ENCODE measurements at places on chromosomes 16 and 17.

GRCh38 chr16:11408216-11408615 lies 63.0 kb downstream of the RMI2 start:
- no peak for DNase-seq

- no peak for DNase-seq
These were observed 14.1 kb downstream of the CCL4 start for GRCh38 chr17:36117505-36118382.

DNA sequence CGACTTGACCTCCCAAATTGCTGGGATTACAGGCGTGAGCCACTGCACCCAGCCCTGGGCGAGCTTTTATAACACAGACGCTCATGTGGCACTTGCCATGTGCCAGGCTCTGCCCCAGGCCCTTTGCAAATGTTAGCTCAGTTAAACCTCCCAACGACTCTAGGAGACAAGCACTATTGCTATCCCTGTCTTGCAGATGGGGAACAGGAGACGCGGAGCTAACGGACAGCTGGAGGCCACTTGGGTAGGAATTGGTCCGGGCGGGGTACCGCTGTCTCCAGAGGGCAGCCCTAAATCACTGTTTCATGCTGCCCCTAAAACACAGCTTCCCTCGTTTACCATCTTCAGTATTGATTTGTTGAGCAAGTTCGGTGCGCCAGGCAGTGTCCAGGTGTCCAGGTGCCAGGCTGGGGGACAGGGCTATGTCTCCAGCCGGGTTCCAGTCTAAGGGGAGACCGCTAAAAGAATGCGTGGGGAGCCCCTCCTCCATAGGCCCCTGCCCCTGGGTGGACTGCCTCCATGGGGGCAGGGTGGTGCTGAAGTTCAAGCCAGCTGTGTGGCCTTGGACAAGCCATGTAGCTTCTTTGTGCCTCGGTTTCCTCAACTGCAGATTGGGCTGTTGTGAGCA lies 23.7 kb downstream of the TMEM235 start:
- DNase-seq = no peak

- DNase-seq = no peak
These were observed 131.1 kb upstream of the TMEM97 start for GRCh38 chr17:28187931-28188330.

- no peak for DNase-seq
These were observed 6.1 kb downstream of the TVP23A start for GRCh38 chr16:10812312-10813098.

- no peak for DNase-seq
These were observed 41.5 kb downstream of the RPTOR start for GRCh38 chr17:80585890-80586845.

DNA sequence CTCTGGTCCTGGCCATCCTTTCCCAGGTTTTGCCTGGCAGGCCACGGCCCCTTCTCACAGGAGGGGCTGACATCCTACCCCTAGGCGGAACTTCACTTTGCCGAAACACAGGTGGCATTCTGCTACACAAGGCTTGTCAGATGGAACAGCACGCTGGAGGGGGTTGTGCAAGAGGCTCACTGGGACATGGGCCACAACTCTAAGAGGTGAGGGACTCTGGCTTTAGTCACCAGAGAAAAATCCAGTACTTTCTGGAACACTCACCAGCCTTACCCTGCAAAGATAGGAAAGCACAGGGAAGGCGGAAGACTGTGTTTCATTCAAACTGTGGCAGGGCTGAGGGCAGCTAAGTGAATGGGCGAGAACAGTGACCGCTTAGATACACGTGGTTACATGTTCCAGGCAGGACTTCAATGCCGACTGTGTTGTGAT lies 18.3 kb downstream of the CDC42EP4 start:
- DNase-seq = no peak

- no peak for DNase-seq
These were observed 2.1 kb downstream of the RHBDL1 start for GRCh38 chr16:677316-678190.

DNA sequence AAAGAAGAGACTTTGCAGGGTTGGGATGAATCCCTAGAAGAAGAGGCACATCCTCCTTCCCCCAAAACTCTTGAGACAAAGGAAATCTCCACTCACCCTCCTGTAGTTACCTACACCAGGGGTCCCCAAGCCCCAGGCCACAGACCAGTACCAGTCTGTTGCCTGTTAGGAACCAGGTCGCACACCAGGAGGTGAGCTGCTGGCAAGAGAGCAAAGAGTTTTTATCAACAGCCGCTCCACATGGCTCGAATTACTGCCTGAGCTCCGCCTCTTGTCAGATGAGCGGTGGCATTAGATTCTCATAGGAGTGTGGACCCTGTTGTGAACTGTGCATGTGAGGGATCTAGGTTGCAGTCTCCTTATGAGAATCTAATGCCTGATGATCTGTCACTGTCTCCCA lies 98.9 kb downstream of the CCT6B start:
- no peak for DNase-seq

GRCh38 chr17:45184144-45184543 lies 22.5 kb downstream of the HEXIM2 start:
- DNase-seq = no peak

- peak; percentile 38 for DNase-seq
These were observed 138.9 kb upstream of the CES5A start for GRCh38 chr16:56013962-56014552.

- DNase-seq = no peak
These were observed 1.1 kb downstream of the ELOB start for GRCh38 chr16:2775765-2776499.

- no peak for DNase-seq
These were observed 8.4 kb upstream of the GAA start for GRCh38 chr17:80092959-80093358.

DNA sequence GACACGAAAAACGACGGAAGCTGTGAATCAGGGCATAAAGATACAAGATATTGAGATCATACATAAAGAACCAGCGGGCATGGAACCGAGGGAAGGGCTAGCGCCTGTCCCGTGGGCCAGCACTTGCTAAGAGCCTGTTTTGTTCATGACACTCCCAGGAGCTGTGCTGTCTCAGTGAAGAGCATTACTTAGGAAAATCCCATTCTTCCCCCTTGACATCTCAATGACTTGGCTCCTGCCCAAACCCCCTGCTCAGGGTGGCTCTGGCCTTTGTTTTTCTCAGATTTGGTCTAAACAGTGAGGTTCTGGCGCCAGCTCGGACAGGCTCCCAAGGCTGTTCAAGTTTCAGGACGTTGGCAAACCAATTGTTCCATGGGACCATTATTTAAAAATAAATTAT lies 79.1 kb upstream of the SEC14L1 start:
- DNase-seq = no peak

DNA sequence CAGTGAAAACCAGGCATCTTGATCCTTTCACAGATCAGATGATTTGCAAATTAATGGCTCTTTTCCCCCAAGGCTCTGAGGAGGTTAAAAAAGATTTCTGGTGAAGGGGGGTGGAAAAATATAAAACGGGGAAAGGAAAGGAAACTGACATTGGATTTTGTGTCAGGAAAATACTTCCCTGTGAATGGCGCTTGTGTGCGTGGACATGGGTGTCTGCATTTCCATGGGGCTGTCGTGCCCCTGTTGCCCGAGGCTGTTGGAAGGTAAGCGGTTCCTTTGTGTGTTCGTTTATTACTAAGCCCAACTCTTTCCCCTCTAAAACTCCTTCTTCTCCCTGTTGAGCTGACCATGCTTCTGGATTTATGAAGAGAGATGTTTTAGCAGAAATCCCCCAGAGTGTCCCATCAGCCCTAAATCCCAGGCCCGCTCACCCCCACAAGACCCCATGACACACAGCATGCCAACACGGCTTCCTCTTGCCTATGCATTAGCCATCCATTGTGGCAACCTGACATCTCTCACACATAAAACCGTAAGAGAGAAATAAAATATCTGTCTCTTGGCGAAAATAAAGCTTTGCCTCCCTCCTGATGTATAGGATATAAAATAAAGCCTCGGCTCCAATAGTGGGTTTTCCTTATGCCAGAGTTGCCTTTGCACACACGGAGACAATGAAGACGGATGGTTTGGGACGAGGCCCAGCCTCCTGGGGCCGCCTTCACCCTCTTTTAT lies 7.3 kb upstream of the LHX1 start:
- DNase-seq = no peak

DNA sequence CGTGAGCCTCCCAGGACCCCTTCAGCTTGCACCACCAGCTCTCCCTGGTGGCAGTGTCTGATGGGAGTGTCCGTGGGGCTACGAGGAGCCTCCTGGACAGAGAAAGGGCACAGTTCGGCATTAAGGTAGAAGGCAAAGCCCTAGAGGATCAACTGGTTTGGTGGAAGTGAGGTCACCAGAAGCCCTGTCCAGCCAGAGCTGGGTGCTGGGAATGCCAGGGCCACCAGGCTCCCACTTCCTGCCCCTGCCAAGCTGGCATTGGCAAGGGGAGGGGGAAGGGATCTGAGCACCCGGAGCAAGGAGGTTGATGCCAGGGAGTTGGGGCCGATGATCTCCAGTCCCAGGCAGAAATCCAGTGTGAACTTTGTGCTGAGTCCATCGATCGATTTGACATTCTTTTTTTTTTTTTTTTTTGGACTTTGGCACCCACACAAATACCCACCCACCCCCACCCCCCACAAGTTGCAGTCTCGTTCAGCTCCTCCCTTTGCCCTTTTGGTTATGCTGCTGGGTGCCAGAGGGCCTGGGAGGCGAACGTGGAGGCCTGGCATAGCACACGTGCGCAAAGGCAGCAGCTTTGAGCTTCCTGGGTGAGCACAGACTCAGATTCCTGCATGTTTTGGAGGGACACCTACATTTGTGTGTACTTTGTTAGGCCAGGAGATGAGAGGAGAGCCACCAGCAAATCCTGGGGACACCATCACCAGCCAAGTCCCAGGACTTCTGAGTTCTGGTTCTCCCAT lies 2.1 kb downstream of the NHERF1 start:
- DNase-seq = no peak

DNA sequence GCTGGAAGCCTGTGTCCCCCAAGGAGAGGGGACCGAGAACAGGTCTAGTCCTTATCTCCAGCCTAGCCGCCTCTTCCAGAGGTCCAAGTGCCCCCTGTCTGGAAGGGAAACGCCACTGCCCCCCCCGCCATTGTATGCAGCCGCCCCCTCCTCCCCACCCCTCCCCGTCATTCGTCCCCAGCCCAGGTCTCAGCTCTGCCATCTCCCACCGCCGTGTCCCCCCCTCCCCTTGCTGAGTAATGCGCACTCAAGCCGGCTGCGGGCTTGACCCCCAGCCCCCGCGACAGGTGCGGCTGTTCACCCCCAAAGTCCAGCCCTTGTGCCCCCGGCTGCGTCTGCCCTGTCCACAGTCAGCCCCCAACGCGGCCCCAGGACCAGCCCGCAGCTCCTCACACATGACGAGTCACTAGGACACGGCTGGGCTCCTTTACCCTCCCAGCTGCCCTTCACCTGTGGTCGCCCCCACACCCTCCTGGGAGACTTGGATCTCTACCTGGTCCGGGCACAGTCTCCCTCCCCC lies 622 bp downstream of the GPRC5B start:
- no peak for DNase-seq

GRCh38 chr17:5539286-5539685 lies 45.0 kb downstream of the NLRP1 start:
- no peak for DNase-seq

DNA sequence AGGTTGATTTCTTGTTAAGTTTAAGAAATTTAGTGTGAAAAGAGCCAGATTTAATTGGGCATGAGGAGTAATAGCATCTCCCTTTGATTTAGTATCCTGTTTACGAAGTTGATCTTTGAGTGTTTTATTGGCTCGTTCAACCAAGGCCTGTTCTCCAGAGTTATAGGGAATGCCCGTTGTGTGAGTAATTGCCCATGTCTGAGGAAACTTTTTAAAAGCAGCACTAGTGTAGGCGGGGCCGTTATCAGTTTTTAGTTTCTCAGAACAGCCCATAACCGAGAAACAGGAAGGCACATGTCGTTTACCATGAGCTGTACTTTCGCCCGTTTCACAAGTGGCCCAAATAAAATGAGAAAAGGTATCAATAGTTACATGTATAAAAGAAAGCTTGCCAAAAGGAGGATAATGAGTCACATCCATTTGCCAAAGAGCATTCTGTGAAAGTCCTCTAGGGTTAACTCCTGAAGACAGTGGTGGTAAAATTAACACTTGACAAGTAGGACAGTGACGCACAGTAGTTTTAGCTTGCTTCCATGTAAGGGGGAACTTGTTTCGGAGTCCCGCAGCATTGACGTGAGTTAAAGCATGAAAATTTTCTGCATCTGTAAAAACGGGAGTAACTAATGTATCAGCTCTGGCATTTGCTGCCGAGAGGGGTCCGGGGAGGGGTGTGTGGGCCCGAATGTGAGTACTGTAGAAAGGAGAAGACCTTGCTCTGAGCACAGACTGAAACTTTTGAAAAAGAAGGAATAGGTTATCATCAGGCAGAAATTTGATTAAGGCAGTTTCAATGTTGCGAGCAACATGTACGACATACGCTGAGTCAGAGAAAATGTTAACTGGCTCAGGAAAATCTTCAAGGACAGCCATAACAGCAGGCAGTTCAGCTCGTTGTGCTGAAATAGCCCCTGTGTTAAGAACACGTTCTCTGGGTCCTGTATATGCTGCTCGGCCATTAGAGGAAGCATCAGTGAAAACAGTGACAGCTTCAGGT lies 18.5 kb upstream of the KCTD5 start:
- no peak for DNase-seq

DNA sequence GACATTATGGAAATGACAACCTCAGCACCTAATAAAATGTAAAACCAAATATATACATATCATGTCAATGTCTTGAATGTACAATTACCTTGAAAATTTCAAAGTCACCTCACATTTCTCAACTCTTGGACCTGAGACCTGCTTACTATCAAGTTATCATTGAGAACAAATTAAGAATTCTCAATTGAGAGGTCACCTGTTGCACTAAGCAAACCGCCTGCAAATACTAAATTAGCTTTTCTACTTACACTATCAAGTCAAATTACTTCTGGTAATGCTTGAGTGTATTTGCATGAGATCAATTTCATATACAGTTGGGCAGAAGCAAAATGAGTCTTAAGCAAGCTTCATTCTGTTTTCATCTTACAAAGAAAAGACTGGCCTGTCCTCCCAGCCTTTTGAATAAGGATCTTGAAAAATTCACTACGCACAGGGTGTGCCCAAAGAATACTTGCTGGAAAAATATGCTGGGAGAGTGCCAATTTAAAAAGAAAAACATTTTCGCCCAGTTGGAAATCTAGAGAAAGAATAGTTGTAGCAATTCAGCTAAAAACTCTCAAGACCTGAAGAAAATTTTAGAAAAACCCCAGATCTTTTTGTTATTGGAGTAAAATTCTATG lies 35.7 kb downstream of the KANSL1 start:
- no peak for DNase-seq

DNA sequence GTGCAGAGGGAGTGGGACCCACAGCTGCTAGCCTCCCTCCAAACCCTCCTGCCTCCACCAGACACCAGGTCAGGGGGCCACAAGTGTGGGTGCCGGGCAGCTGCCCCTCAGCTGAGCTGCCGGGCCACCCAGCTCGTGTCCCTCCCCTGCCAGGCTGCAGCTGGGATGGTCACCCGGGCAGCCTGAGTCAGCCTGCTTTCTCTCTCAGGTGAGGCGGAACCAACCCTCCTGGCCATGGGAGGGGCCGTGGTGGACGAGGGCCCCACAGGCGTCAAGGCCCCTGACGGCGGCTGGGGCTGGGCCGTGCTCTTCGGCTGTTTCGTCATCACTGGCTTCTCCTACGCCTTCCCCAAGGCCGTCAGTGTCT lies 6.9 kb downstream of the SLC16A3 start:
- DNase-seq = no peak

DNA sequence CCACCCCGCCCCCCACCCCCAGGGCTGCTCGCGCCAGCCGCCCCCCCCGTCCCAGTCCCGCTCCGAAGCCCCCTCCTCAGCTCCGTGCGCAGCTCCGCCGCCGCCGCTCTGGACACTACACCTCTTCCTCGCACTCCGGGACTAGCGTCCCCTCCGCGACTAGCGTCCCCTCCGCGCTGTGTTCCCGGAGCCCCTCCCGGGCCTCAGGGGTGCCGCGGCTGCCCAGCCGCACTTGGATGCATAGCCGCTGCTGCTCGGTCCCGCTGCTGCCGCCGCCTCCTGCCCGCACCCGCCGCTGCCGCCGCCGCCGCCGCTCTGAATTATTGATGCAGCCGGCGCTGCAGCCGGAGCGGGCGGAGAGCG lies at the start of gene CBLN1:
TSS of gene CBLN1 (minus strand) at position 359 of the 363 bp plus-strand sequence. CDS start 373 bp downstream, outside the sequence.
- DNase-seq = no peak
